ENCODE measurements at places on chromosomes 16 and 17. TPM values are rescaled to one million over a fixed set of nuclear protein-coding genes. Genes with fewer than 3 reads are reported as not detected.

DNA sequence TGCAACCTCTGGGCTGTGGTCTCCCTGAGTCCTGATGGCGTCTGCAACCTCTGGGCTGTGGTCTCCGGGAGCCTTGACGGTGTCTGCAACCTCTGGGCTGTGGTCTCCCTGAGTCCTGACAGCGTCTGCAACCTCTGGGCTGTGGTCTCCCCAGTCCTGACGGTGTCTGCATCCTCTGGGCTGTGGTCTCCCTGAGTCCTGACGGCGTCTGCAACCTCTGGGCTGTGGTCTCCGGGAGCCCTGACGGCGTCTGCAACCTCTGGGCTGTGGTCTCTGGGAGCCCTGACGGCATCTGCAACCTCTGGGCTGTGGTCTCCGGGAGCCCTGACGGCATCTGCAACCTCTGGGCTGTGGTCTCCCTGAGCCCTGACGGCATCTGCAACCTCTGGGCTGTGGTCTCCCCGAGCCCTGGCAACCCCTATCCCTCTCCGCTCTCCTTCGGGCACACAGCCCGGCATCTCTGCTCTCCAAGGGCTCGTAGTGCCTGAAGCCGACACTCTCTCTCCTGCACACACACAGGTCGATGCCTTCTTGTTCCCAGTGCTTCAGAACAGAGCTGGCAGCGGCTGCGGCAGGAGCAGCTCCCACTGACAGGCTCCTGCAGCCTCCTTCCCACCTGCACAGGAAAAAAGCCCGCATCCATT lies 45.6 kb downstream of the METRNL start:
- no peak overlapping the region for H3K27ac ChIP-seq
- no peak overlapping the region for H3K4me3 ChIP-seq
- H3K27me3 ChIP-seq = no peaks in the 10 kb centered on the region
- H3K4me1 ChIP-seq = no peaks in the 10 kb centered on the region
- no peaks in the 10 kb centered on the region for H3K36me3 ChIP-seq
- DNase-seq = no peak

- no peak overlapping the region for H3K27ac ChIP-seq
- H3K36me3 ChIP-seq = no peaks in the 10 kb centered on the region
- H3K4me1 ChIP-seq = no peaks in the 10 kb centered on the region
- H3K27me3 ChIP-seq = no peaks in the 10 kb centered on the region
Observed at GRCh38 chr17:72510351-72511016, 389.7 kb downstream of the SOX9 start.

Gene RNU2-1
- total RNA-seq = 9,871 TPM

DNA sequence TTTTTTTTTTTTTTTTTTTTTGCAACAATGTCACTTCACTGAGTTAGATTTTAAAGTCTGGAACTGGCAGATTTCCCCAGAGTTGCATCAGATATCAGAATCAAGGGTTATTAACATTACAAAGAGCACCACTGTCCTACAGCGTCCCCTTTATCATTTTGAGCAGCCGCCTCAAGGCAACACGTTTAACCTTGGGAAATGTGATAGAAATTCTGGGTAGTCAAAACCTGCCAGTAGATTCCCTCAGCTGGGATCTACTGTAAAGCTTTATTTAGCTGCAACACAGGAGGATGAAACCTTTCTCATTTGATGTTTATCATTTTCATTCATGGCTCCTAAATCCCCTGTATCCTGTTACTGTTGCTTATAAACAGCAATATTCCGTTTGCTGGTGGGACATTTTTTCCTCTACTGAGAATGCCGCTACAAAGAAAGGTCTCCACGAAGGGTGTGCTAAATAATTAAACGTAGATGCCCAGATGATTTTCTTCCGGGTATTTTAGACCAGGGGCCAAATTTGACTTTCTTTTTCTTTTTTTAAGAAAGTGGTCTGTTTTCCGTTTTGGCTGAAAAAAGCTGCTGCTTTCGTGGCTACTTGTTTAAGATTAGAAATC lies 436.1 kb upstream of the GOT2 start:
- DNase-seq = no peak
- no peak overlapping the region for H3K27ac ChIP-seq
- no peaks in the 10 kb centered on the region for H3K27me3 ChIP-seq
- no peak overlapping the region for H3K4me3 ChIP-seq

GRCh38 chr17:12619459-12620199 lies 46.1 kb upstream of the MYOCD start:
- no peaks in the 10 kb centered on the region for H3K27me3 ChIP-seq
- DNase-seq = no peak

All from kidney (tissue), 22 donors.